HFFc6 (cell line): ENCODE measurements at places on chromosomes 1 and 21. TPM values are rescaled to one million over a fixed set of nuclear protein-coding genes. Genes with fewer than 3 reads are reported as not detected.
A peak's percentile ranks its signal among the peaks of the same experiment; 100 is the strongest.

The OXCT2 gene
- total RNA-seq: 0.96 to 1.6 TPM (median 1.3 TPM) in 3 replicates

The C1orf226 gene
- 0.11 to 0.74 TPM (median 0.35 TPM) in 3 replicates for total RNA-seq

The CADM3 gene
- total RNA-seq: 0.12 to 0.13 TPM in 2 of 3 replicates, not detected in the other

The ZNF695 gene
- total RNA-seq: 1.0 to 3.2 TPM (median 2.4 TPM) in 3 replicates

The TNFRSF4 gene
- not detected in 3 replicates for total RNA-seq

The MTFR1L gene
- 57.3 to 60.8 TPM (median 58.3 TPM) in 3 replicates for total RNA-seq

The PTGS2 gene
- 71.2 to 192 TPM (median 185 TPM) in 3 replicates for total RNA-seq

The C4BPA gene
- total RNA-seq: not detected in 2 replicates

The SPRR2F gene
- total RNA-seq: not detected in 3 replicates

The FTCD gene
- 0.16 to 0.64 TPM (median 0.20 TPM) in 3 replicates for total RNA-seq

The PROK1 gene
- total RNA-seq: not detected in 3 replicates

DNA sequence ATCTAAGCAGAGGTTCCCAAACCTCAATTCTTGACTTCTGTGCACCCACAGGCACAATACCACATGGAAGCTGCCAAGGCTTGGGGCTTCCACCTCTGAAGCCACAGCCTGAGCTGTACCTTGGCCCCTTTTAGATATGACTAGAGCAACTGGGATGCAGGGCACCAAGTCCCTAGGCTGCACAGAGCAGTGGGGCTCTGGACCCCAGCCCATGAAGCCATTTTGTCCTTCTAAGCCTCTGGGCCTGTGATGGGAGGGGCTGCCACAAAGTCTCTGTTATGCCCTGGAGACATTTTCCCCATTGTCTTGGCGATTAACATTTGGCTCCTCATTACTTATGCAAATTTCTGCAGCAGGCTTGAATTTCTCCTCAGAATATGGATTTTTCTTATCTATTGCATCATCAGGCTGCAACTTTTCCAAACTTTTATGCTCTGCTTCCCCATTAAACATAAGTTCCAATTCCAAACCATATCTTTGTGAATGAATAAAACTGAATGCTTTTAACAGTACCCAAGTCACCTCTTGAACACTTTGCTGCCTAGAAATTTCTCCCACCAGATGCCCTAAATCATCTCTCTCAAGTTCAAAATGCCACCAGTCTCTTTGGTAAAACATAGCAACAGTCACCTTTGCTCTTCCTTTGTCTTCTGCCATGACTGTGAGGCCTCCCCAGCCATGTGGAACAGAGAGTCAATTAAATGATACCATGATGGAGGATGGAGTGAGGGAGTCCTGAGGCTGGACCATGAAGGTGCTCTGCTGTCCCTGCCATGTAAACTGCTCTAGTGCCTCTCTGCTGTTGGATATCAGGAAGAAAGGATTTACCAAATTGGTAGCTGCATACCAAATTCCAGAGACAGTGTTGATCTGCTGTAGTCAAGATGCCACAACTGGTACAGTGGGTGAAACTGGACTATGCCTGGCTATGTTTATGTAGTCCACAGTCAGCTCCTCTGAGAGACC, 37.6 kb downstream of the RUNX3 start:
- DNase-seq: no peak

- no peak for DNase-seq
Measured at GRCh38 chr1:174060090-174060489, 37.9 kb upstream of the RC3H1 start.

DNA sequence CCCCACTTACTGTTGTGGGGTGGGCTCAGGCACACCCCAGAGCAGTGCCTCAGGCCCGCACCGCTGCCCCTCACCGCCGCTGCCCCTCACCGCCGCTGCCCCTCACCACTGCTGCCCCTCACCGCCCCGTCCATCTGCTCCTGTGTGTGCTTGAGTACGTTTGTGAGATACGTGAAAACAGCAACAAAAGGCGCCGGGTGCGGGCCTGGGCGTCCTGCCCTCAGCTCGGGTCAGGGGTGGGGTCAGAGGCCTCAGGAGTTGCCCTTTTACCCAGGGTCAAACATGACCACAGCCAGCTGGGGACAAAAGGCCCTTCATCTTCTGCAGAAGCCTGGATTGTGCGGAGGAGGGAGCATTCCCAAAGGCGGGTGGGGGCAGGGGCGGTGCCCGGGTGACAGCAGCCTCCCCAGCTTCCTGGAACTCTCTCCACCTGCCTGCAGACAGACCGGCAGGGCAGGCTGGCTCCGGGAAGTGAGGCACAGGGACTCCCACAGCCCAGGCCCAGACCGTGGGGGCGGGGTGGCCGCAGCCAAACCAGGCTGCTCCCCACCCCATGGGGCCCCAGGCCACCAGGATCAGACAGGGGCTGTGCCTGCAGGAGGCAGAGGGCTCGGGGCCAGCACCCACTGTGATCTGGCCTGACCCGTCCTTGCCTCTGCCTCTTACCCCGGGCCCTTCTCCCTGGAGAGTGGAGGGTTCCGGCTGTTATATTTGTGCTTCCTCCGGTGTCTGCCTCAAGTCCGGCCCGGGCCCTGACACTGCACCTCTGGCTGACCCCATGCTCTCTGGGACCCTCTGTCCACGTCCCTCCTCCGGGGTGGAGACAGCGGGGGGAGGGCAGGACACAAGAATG, 2.3 kb upstream of the VWA1 start:
- DNase-seq: no peak

GRCh38 chr1:30129001-30129408, 594.4 kb downstream of the MATN1 start:
- no peak for DNase-seq

GRCh38 chr1:153959454-153959853, 1.0 kb upstream of the CRTC2 start:
- no peak for DNase-seq

DNA sequence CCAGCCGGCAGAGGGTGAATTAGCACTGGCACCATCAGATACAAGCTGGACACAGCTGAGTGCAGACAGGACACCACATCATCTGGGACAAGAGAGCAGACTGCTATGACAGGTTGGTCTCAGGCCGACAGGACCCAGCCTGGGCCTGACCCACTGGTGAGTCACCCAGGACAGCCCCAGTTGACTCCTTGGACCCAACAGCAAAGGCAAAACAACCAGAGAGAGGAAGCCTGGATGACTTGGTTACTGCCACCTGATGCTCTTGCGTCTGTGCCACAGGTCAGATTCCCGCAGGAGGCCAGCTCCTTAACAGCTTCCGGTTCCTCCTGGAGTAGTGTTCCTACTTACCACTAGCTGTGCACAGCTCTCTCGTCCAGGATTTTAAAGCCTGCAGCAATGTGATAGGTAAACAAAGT, 18.5 kb downstream of the CCN1 start:
- no peak for DNase-seq

DNA sequence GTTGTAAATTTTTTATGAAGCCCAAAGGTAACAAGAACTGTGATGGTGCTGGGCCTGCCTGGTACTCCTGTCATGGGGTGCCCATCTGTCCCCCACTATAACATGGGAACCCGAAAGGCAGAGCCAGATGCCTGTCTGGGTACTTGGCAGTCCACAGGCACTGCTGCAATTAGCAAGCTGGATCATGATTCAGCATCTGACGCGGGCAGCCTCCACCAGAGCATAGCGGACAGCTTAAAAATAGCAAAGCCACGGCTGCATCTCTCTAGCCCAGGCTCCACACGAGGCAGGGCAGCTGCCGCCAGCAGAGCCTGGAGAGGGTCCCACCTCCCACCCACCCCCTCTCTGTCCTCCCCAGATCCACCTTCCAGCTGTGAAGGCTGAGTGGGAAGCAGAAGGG, 22.9 kb downstream of the SUSD4 start:
- DNase-seq: peak; percentile 8

DNA sequence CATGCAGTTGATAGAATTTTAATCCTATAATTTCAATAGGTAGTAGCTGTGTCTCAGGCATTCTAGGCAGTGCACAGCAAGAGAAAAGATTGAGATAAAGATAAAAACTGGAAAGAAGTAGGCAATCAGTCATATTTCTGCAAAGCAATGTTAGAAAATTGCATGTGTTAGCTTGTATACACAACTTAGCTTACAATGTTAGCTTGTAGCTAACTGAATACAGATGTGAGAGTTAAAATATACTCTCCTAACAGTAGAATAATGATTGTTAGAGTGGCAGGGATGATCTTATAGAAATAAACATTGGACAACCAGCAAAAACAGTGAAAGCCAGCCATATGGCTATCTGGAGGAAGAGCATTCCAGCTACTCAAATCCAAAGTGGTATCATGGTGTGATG, 29.0 kb downstream of the PTPRC start:
- peak; percentile 30 for DNase-seq

GRCh38 chr21:39984286-39984991, 117.2 kb downstream of the PCP4 start:
- no peak for DNase-seq
